Stimulated activated naive CD8-positive, alpha-beta T cell treated with anti-CD3 and anti-CD28 coated beads, Interleukin-15, amount 100 ng/mL, for 72 hours (primary cell): ENCODE measurements at places on chromosomes 1 and 21.

GRCh38 chr1:196531737-196532524 lies 76.3 kb downstream of the KCNT2 start:
- DNase-seq: no peak

DNA sequence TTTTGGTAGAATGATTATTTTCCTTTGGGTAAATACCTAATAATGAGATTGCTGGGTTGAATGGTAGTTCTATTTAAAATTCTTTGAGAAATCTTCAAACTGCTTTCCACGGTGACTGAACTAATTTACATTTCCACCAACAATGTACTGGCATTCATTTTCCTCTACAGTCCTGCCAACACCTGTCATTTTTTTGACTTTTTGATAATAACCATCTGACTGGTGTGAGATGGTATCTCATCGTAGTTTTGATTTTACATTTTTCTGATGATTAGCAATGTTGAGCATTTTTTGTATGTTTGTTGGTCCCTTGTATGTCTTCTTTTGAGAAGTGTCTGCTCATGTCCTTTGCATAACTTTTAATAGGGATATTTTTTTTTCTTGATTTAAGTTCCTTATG lies 23.5 kb downstream of the KCNK2 start:
- DNase-seq: no peak

DNA sequence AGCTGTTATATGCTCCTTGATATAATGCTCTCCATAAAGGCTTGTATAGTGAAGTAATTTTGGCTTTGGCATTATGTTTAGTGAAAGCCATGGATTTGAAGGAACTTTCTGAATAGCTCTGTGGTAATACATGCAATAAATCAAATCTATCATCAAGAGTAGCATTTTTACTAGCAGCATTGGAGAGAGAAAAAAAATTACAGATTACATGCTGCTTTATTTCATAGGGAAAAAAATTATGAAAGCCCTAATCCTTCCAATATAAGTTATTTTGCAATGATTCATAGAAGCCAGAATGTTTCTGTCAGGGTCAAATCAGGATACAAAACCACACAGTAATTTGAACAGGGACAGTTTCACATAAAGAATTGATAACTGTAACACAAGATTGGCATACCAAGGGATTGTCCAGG lies 250.0 kb downstream of the SPATA17 start:
- DNase-seq: no peak

DNA sequence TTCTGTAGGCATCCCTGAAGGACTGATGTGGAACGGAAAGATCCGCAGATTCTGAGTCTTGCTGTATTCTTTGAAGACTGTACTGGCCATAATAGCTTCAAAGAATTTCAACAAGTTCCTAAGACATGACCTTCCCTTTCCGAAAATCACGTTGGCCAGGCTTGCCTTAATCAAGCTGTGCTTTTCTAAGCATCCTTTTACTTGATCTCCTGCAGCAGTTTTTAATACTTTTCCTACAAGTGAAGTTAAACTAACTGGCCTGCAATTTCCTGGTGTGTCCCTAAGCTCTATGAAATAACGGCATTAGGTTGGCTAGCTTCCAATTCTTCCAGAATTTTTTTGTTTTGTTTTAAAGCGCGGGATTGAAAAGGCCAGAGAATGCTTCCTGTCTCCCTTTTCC lies 40.3 kb downstream of the SPAG17 start:
- no peak for DNase-seq

DNA sequence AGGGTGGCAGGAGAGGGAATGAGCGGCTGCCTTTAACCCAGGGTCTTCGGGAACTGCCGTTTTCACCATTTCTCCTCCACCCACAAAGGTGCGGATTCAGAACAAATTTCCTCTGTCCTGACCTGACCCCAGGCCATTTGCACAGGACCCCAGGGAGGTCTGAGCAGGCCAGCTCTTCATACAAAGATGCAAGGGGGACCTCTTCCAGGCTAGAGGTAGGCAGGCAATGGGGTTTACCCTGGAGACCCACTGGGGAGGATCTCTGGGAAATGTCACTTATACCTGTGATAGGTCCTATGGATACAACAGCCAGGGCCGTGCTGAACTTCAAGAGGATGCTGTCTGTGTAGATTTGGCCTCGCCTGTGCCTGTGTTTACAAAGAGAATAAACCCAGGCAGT lies 89.7 kb upstream of the VAMP3 start:
- DNase-seq: no peak

DNA sequence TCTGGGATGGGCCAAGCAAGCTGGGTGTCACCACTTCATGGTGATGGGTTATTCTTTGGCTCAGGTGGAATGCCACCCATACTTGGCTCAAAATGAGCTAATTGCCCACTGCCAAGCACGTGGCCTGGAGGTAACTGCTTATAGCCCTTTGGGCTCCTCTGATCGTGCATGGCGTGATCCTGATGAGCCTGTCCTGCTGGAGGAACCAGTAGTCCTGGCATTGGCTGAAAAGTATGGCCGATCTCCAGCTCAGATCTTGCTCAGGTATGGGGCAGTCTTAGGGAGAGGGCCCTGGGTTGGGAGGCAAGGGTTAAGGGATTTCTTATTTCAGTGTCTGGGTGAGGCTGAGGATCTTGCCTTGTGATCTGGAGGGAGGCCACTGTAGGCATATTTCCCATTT lies 15.4 kb upstream of the NASP start:
- DNase-seq: no peak

GRCh38 chr1:195462646-195463045 lies 1145.6 kb downstream of the KCNT2 start:
- DNase-seq: no peak

- DNase-seq: peak; percentile 36
These were observed 182.6 kb downstream of the VAV3 start for GRCh38 chr1:107782217-107782845.

- peak; percentile 48 for DNase-seq
These were observed at the start of gene BACE2 for GRCh38 chr21:41167348-41168342. Gene BACE2 (plus strand): TSS chr21:41168160. CDS start chr21:41168264, 104 bp downstream.

DNA sequence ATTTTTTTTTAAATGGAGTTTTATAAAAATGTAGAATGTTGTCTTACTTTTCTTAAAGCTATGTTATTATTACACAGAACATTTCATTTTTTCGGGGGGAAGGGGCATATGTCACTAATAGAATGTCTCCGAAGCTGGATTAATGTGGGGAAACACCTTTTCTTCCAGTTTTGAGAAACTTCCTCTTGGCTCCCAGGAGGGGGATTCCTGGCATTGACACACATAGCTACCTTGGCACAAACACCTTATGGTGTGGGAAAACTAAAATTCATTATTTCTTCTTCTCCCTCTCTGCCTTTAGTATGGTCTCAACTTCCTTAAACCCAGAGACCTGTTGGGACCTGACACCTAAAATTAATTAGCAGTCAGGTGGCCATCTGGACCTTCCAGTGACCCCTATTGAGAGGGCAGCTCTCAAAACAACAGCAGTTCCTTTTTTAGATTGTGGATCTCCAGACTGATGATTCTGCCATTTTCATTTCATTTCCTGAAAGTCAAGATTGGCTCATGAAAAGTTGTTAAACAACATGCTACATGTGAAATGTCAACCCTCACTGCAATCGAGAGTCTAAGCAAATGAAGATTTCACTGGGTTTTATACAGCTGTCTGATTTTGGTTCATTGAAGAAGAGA lies 70.1 kb upstream of the EDEM3 start:
- DNase-seq: no peak

DNA sequence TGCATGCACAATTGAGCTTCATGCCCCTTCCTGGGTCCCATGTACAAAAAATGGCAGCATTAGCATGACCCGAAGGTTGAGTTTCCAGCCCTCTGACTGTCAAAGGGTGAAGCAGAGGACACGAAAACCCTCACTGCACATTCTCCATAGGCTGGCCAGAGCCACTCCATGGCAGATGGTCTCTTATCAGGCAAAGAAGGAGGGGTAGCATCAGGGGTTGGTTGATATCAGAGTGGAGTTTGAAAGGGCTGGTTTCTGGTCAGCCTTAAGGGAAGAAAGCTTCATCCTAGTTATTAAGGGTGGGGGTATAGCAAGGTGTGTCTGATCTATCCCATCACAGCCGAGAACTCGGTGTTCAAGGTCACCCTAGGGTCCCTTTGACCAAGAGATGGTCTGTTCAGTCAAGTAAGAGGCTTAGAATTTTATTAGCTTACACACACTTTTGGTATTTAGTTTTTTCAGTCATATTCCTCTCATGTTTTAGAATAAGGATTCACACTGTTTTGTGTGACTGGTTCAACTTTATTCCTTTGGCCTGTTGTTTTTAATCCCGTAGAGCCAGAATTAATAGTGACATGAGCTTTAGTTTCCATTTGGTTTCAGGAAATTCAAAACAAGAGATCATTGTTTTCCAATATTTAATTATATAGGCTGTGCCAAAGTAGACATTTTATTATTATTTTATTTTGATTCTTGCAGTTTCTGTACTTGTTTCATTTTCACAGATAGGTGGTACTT lies 199.9 kb upstream of the FMN2 start:
- DNase-seq: no peak

DNA sequence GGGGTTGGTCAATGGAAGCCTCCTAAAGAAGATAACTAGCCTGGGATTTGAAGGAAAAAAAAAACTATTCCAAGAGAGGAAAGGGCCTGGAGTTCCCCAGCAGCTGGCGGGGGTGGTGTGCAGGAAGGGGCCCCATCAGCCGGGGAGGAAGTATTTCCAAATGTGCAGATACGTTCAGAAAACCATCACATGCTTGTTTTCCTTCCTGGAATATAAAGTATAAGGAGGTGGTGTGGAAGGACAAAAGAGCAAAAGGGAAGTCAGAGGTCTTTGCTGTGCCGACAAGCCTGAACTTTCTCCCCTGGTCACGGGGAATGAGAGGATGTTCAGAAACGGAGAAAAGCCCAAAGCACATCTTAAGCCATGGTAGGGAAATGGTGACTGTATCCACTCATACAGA lies 72.0 kb upstream of the BACE2 start:
- no peak for DNase-seq

- no peak for DNase-seq
These were observed 10.1 kb downstream of the ZBTB37 start for GRCh38 chr1:173878251-173878650.

GRCh38 chr1:172184506-172185191 lies 235.8 kb upstream of the C1orf105 start:
- no peak for DNase-seq

DNA sequence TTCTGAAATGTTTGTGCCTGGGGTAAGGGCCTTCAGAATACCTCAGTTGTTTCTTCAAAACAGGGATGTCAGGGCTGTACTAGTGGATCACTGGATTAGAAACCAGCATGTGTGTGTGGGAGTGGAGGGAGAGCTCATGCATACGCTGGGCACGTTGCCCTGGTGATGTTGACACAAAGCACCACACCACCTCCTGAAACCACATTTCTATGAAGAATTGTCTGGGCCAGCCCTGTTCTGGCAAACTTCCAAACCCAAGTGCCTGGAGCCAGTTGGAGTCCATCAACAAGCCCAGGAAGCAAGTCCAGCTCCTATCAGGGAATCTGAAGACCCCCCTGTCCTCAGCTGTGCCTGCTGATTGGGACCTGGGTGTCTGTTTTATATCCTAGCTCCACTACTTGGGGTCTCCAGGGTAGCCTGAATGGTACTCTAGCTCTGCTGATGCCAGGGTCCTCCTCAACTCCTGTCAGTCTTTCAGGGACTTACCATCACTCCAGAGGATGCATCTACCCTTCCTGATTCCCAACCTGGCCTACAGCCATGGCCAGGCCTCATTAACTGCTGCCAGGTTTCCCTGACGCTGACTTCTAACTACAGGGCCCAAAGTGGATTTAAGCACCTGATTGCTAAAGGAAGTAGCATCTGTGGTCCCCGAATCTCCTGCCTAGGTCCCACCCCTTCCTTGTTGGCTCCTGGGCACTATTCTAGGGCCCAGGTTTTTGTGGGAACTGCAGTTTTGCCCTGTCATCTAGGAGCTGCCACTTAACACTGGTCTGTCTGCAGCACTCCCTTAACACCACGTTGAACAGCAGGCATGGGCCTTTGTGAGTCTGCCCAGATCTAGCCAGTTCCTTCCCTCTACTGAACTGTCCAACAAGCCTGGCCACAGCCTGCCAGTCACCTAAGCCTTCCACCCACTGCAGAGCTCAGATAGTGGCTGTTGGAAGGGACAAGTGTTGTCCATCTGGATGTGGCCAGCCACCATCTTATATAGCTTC lies 45.5 kb downstream of the LPAR3 start:
- no peak for DNase-seq

DNA sequence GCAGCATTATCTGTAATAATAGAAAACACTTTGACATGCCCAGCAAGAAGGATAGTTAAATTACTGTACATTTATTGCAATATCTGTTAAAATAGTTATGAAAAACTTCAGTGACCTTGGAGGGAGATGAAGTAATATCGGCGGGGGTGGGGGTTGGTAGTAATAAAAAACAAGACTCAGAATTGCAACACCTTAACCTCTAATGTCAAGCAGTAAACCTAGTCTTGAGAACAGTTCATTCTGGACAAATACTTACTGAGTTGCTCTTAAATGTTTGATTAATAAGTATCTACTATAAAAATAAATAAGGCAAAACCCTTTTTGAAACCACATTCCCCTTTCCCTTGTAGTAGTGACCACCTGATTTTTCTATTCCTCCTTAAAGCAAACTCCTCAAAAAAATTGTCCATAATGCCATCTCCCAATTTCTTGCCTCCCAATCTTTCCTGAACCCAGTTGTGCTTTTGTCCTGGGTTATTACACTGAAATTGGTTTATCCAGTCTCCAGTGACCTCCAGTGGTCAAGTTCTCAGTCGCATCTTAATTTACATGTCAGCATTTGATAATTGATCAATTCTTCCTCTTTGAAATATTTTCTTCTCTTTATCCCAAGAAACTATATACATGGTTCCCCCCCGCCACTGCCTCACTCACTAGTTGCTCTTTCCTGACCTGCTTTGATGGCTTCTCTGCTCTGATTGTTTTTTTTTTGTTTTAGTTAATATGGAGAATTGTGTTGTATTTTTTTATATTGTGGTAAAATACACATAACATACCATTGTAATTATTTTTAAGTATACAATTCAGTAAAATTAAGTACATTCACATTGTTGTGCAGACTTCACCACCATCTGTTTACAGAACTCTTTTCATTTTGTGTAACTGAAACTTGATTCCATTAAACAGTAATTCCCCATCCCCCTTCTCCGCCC lies 36.8 kb downstream of the RAP1A start:
- no peak for DNase-seq

GRCh38 chr1:43372172-43372571 lies 4.4 kb upstream of the ELOVL1 start:
- no peak for DNase-seq
